ENCODE measurements at places on chromosomes 6 and 20.

DNA sequence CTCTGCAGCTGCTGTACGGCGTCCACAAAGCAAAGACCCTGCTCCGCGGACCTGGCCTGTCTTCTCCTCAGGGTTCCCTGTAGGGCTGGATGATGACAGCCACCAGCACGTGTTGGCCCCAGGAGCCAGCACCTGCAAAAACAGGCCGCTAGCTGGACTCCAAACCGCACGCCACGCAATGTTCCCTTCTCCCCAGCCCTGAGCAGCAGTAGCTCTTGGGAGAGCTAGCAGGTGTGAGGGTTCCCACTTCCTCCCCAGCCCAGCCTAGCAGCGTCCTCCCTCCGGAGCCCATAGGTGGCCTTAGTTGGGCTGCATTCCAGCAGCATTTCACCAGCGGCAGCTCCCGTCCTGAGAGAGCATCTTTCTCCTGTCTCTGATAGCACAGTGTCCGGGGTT is 42.3 kb downstream of the DACT2 start:
- no peak for DNase-seq

GRCh38 chr6:38039502-38039901 is 220.0 kb downstream of the ZFAND3 start:
- DNase-seq, result no peak

- no peak for DNase-seq
These were observed 19.0 kb upstream of the AVP start for GRCh38 chr20:3103369-3104032.

DNA sequence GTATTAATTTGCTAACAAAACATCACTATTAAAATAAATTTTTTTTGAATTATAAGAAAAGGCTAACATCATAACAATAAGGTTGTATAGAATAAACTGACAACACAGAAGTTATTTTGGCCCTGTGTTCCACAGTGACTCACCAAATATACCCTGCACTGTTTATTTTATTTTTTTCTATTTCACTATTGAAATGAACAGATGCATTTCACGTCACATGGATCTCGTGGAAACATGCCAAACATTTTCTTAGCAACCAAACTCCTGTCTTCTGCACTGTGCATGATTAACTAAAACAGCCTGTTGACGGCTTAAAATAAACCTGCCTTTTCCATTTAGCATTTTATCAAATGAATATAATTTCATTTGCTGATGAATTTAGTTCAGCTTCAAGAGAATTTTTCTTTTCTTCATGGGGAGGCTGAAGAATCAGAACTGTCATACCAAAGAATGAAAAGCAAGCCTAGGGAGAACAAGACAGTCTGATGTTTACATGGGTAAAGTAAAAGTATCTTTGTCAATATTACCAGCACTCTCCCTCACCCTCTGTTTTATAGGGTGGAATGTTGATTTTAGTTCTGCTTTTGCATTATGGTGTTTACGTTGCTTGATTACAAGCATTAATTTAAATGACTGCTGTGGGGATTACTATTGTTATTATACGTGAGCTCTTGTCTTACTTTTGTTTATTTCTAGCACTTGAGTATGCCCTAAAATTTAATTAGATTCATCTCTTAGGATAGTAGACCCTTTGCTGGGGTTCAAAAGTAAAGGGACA is 115.3 kb downstream of the LCA5 start:
- DNase-seq, result peak; percentile 76

GRCh38 chr20:62518911-62519310 is 43.1 kb upstream of the GATA5 start:
- DNase-seq, result no peak

- no peak for DNase-seq
These were observed 64.9 kb upstream of the NUP153 start for GRCh38 chr6:17771609-17772008.

- peak; percentile 66 for DNase-seq
These were observed 85.4 kb upstream of the PRSS16 start for GRCh38 chr6:27161946-27162603.

- DNase-seq, result no peak
These were observed 164.5 kb downstream of the ZMYND8 start for GRCh38 chr20:47191956-47192355.

GRCh38 chr20:37759052-37759553 is 65.3 kb downstream of the CTNNBL1 start:
- DNase-seq, result no peak

DNA sequence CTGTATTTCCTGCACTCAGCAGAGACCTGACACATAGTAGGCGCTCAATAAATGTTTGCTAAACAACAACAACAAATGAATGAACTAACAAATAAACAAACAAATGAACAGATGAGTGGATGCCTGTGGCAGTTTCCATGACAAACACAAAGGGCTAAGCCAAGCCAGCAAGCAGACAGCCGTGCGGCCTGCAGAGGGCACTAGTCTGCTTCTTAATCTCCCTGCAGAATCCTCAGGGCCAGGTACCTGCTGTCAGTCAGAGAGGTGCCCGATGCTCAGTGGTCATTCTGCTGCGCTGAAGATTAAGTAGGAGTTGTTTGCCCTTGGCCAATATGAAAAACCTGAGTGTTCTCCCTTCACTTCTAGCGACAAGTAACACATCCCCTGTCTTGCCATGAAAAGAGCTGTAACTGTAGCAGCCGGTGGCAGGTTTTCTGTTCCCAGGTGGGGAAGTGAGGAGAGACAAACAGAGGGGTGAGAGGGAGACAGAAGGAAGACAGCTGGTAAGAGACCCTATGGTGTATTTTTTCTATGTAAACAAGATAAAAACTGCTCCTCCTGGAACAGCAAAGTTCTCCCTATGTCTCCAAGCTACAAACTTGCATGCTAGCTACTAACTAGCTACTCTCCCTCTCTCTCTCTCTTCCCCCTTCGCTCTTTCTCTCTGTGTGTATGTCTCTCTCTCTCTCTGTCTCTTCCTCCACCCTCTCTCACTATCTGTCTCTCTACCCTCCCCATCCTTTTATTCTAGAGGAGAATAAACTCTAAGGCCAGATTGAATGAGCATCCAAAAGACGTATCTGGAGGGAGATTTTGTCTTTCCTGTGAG is at the start of gene MC3R:
MC3R (plus strand) TSS at position 779 of the 829 bp plus-strand sequence. CDS start 112 bp downstream, outside the sequence.
- peak; percentile 71 for DNase-seq

DNA sequence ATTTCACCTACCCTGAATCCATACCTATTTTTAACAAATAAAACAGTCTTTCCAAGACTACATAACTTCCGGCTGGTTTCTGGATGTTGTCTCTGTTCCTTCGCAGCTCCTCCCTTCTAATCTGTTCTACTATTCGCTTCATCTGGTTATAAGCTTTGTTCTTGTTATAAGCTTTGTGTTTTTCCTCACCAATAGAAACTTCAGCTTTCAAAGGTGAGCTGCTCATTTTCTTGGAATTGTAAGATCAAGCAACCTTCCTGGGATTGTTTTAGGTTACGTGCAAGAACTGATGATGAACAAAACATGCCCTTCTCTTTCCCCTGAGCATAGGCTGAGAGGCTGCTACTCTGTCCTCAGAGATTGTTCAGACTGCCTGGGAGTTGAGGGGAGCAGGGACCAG is 2.1 kb downstream of the GFOD1 start:
- DNase-seq, result no peak

GRCh38 chr6:153015094-153015640 is 12.7 kb upstream of the MTRF1L start:
- no peak for DNase-seq

DNA sequence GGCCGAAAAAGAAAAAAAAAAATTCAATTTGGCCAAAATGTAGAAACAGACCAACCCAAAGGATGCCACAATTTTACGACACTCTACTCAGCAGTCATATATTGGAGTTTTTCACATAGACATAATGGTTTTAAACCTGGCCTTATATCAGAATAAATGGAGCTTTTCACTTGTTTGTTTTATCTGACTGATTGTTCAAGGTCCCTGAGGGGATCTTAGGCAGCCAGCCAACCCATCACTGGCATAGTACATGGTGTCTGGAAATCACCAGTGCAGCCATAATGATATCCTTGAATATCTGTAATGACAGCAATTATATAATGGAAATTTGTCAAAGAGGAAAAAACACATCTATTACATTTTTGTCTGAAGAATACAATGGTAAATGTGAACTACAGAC is 96.9 kb downstream of the PRSS35 start:
- no peak for DNase-seq

- no peak for DNase-seq
These were observed 28.5 kb downstream of the STK35 start for GRCh38 chr20:2130062-2130591.

GRCh38 chr20:41306061-41306727 is 11.3 kb downstream of the ZHX3 start:
- no peak for DNase-seq

DNA sequence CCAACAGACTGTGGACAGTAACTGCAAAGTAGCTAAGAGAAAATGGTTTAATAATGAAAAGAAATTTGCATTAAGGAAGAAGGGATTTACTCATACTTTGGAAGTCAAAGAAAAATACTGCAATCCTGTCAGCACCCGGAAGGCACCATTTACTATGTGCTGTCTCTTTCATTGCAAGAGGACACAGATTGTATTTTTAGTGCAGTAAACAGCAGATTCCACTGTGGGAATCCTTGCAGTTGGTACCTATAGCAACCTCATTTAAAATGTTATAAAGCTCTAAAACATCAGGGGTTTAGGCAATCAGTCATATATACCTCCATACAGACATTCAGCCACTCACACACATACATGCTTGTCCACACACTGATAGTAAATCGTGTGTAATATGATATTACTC is 346.8 kb downstream of the PKHD1 start:
- no peak for DNase-seq

GRCh38 chr6:31878222-31878621 is 575 bp downstream of the SLC44A4 start:
- DNase-seq, result no peak

- DNase-seq, result peak; percentile 26
These were observed 591 bp downstream of the VWA7 start for GRCh38 chr6:31776485-31776988.

GRCh38 chr20:48217190-48217589 is 431.9 kb upstream of the SULF2 start:
- no peak for DNase-seq

DNA sequence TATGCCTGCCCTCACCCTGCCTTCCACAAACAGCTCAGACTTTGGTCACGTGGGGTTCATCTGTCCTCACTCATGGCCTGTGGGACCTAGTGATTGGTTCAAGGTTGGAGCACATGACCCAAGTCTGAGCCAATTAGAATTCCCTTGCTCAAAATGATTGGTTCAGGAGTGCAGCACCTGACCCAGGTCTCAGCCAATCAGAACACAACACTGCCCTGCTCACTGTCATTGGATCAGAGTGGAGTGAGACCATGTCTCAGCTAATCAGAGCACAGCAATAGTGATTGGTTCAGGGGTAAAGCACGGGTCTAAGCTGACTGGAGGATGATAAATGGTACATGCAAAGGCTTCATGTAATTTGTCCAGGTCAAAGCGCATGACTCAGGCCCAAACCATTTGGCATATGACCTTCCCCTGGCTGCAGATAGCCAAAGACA is 102.2 kb downstream of the PREX1 start:
- peak; percentile 19 for DNase-seq

- DNase-seq, result no peak
These were observed 1.2 kb downstream of the SLC17A3 start for GRCh38 chr6:25872814-25873213.

- no peak for DNase-seq
These were observed 454.6 kb upstream of the KHDRBS2 start for GRCh38 chr6:62740596-62740995.

GRCh38 chr6:127015858-127016257 is 102.6 kb upstream of the RSPO3 start:
- DNase-seq, result no peak

- no peak for DNase-seq
These were observed 9.7 kb downstream of the HECA start for GRCh38 chr6:139144490-139145085.

GRCh38 chr20:24106801-24107445 is 118.3 kb upstream of the GGTLC1 start:
- no peak for DNase-seq

- no peak for DNase-seq
These were observed 144.7 kb upstream of the RPS6KA2 start for GRCh38 chr6:166771701-166772100.

DNA sequence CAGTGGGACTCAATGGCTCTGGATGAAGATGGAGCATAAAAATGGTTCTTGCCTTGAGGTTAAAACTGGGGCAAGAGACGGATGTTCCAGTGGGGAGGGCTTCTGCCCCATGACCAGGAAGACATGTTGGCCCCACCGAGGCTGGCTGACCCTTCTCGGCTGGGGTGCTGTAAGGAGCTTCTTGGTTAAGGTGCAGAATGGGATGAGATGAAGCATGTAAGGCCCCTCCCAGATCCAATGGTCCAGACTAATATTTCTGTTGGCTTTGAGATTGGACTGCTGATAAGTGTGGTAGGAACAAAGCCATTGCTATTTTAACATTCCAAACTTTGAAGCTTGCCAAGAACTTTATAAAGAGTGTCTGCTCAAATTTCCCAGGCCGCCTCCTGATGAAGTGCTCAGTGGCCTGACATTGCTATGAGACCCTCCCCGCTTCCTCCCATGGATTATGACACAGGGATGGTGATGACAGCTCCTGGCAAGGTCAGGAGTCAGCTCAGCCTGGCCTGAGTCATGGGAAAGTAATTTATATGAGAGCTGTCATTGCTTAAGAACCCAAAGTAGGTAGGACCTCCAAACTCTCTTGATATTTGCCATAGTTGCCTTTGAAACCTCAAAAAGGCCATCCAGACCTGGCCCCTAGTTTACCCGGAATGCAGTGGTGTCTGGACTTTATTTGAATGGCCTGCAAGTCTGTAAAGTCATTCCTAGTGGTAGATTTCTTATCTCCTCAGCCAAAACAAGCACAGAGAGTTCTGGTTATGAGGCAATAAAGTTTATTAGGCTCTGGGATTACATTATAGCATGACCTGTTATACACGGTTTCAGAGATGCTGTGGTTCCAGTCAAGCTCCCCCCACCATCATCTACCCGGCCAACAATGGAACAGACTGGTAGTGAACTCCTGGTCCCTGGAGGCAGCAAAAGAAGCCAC is 55.2 kb downstream of the TGM2 start:
- DNase-seq, result peak; percentile 91

- no peak for DNase-seq
These were observed 74.6 kb downstream of the CDKAL1 start for GRCh38 chr6:20608905-20609304.

GRCh38 chr6:153170511-153170910 is 39.4 kb upstream of the RGS17 start:
- DNase-seq, result peak; percentile 85

GRCh38 chr6:53312355-53312754 is 36.4 kb downstream of the ELOVL5 start:
- no peak for DNase-seq

- peak; percentile 91 for DNase-seq
These were observed 4.8 kb upstream of the TRIM40 start for GRCh38 chr6:30130887-30131862.

- DNase-seq, result no peak
These were observed 17.7 kb upstream of the ITCH start for GRCh38 chr20:34345402-34345736.

DNA sequence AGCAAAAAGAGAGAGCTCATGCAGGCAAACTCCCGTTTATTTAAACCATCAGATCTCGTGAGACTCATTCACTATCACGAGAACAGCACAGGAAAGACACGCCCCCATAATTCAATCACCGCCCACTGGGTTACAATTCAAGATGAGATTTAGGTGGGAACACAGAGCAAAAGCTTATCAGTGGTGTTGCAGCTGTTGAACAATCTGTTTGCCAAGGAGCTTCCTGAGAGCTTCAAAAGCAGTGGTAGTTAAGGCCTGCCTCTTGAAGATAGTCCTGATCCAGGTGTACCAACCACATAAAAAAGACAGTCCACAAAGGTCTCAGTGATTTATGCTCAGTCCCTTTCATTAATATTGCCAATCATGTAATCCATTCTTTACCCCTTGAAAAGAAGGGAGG is 269.4 kb upstream of the IRAK1BP1 start:
- DNase-seq, result no peak

- peak; percentile 78 for DNase-seq
These were observed 59.5 kb downstream of the MTHFD1L start for GRCh38 chr6:150924808-150925589.

All from GM23248 (cell line).